Left lobe of liver (tissue), 2 donors: ENCODE measurements at places on chromosomes 6 and 20.

DNA sequence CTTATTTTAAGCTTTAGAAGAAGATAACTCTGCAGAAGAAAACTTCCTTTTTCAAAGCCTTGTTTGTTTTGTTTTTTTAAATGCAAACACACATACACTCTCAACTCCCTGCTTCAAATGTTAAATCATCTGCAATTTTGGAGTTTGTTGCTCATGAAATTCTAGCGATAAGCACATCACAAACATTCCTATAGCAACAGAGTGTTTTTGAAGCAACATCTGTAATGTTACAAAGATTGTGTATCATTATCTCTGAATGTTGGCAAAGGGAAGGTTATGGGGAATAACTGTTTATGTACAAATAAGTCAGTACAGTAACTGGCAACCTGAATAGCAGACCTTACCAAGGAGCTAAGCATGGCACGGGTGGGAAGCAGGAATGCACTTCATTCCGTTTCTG lies 84.8 kb upstream of the MRPS10 start:
- DNase-seq: no peak

DNA sequence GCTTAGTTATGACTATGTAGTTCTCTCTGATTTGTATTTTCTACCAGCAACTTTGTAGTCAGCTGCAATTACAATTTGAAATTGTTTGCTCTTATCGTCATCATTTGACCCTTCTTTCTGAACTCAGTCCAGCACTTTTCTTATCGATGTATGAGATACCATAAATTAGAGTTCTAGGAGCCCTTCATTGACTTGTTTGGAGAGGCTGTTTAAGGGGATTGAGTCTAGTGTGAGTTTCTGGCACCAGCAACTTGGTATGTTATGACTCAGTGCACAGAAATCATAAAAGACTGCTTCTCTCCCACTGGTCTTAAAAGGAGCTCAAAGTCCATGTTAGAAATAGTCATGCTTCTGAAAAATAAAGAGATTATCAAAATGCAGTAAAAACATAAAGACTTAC lies 190.3 kb downstream of the TENT5A start:
- DNase-seq: no peak

GRCh38 chr20:10429443-10429981 lies 4.5 kb downstream of the MKKS start:
- no peak for DNase-seq

GRCh38 chr6:169424821-169425240 lies 171.2 kb upstream of the THBS2 start:
- DNase-seq: no peak

GRCh38 chr6:151109361-151109760 lies 130.4 kb upstream of the AKAP12 start:
- DNase-seq: no peak
